ENCODE measurements at places on chromosomes 5 and 9.

- no peak for DNase-seq
Observed at GRCh38 chr5:166795756-166796155, 1495.7 kb upstream of the WWC1 start.

DNA sequence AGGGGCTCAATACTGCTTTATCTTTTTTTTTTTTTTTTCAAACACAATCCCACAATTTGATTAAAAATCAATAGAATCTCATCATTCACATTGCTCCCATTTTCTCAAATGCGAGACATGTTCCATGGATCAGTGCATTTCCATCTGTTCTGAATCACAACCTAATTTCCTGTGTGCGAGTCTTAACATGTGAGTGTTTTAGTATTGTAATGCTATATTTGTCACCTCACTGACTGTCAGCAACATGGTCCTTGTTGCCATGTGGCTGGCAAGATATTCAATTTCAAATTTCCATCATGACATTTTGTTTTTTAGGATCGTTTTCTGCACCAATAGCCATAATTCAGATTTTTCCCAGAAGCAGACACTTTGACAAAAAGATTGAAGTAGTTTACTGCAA lies 233.2 kb upstream of the PRDM9 start:
- DNase-seq = no peak

GRCh38 chr9:4656621-4657020 lies 5.5 kb upstream of the PLPP6 start:
- no peak for DNase-seq

DNA sequence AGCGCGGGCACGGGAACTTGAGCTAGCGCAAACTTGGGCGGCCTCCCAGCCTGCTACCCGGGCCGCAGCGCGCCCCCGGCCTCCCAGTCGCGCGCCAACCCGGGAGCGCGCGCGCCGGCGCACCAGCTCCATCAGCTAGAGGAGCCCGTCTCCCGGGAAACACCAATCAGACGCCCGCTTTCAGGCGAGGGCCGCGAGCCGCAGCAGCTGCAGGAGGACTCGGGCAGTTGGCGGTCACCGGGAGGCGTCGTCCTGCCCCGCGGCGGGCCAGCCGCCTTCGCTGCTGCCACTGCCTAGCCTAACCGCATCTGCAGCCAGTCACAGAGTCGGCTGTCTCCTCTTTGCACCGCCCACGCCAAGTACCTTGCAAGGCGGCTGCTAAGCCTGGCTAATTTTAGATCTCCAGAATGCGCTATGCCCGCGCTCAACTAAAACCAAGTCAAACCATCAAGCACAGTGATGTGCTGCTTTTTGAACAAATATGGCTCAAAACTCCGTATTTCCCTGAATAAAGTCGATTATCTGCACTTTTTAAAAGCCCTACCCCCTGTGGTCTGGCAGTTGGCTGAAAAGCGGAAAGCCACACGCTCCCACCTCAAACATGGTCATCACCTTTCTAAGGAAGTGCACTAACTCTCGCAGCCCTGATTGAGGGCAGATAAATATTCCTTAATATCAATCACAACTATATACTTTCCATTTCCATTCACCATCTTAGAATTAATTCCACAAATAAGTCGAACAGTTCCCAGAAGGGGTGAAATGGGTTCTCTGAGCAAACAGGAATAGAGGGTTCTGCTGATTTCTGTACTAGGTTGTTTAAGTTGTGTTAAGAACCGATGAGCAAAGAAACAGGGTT lies 221.8 kb downstream of the MEF2C start:
- DNase-seq = peak; percentile 99

GRCh38 chr5:110463106-110463505 lies 263.4 kb downstream of the TMEM232 start:
- DNase-seq = no peak

- peak; percentile 12 for DNase-seq
Observed at GRCh38 chr5:78364005-78364404, 3.6 kb downstream of the SCAMP1 start.

DNA sequence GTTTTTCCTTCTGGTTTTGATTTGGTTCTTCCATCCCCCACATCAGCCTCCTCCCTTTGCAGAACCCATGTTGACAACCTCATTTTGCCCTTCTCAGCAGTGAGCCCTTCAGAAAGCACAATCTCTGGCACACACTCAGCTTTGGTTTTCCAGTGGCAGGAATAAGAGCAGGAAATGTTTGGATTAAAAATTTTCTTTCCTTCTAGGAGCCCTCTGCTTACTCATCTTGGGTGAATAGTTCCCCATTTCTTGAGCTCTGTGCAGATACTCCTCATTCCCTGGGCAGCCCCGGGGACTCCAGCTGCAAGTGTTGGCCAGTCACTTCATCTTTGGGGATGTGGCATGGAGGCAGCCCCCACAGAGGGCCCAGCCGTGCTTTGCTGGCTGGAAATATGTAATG lies 170.5 kb downstream of the NR3C1 start:
- DNase-seq = peak; percentile 83

GRCh38 chr5:84748313-84748712 lies 363.6 kb upstream of the EDIL3 start:
- DNase-seq = no peak

GRCh38 chr5:158895588-158895987 lies 204.1 kb downstream of the EBF1 start:
- DNase-seq = no peak

DNA sequence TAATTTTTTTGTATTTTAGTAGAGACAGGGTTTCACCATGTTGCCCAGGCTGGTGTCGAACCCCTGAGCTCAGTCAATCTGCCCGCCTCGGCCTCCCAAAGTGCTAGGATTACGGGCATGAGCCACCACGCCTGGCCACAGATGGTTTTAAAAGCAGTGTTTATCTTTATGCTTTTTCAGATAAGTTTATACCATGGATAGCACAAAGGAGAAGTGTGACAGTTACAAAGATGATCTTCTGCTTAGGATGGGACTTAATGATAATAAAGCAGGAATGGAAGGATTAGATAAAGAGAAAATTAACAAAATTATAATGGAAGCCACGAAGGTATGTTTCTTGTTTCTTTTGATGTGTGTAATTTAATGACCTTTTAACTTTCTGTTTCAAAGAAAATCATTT lies 35.1 kb downstream of the POLK start:
- no peak for DNase-seq

GRCh38 chr5:82593481-82593880 lies 315.3 kb upstream of the RPS23 start:
- DNase-seq = peak; percentile 74

DNA sequence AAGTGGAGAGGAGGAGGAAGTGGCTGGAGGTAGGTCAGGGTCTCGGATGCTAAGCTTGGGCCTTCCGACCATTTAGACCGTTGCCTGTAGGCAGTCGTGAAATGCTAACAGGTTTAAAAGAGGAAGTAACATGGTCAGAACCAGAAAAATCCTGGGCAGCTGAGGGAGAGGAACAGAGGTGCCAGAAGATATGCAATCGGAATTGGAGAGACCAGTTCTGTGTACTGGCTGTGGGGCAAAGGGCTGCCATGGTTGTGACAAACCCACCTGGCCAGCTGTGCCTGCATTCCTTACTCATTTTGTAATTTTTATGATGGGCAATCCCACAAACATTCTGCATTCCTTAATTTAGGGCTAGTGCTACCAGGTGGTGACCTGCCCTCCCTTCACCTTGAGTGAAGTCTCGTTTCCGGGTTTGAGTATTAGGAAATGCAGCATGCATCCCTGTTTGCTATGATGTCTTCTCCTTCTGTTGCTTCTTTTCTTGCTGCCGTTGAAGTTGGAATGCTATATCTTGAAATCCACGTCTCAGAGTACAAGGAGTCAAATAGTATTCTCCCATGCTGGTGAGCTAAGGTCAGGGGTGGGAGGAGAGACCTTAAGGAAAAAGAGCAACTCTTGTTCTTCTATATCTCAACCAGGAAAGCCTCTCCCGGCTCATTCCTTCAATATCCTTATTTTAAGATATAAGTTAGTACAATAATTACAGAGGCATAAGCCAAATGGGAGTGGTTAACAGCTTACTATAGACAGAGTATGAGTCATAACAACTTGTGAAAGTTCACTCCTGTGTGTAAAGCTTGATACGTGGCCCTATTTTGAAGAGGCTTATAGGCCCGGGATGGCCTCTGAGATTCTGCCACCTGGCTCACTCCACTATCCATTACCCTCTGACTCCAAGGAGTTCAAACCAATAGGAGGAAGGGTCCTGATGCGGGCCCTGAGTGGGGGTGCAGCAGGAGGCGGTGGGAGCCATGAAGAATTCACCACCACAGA lies 37.0 kb downstream of the B4GALT1 start:
- peak; percentile 69 for DNase-seq

DNA sequence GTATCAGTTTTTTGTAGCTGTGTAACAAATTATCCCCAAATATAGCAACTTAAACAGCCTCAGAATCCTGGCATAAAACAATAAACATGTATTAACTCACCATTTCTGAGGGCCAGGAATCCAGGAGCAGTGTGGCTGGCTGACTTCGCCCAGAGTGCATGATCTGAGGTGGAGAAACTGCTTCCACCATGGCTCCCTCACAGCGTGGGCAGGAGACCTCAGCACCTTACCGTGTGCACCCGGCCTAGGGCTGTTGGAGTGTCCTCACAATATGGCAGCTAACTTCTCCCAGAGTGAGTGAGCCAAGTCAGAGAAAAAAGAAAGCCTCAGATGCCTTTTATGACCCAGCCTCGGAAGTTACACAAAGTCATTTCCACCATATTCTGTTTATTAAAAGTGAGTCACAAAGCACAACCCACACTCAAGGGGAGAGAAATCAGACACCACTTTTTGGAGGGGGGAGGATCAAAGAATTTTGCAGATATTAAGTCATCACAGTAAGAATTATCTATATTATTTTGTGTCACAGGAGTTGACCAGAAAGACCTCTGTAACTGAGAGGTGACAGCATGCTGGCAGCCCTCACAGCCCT lies 59.6 kb downstream of the TSTD2 start:
- no peak for DNase-seq

DNA sequence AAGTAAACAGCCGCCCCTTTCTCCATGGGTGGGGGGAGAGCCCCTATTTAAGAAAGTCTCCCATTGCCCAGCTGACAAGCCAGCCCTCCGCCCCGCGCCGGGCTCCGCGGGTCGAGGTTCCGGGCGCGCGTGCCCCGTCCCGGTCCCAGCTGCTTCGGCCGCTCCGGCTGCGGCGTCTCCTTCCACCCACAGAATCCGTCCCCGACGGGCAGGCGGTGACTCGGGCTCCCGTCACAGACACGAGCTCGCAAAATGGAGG lies 223 bp downstream of the NR3C1 start:
- no peak for DNase-seq

- DNase-seq = no peak
Observed at GRCh38 chr9:97675655-97676054, 21.5 kb downstream of the XPA start.

DNA sequence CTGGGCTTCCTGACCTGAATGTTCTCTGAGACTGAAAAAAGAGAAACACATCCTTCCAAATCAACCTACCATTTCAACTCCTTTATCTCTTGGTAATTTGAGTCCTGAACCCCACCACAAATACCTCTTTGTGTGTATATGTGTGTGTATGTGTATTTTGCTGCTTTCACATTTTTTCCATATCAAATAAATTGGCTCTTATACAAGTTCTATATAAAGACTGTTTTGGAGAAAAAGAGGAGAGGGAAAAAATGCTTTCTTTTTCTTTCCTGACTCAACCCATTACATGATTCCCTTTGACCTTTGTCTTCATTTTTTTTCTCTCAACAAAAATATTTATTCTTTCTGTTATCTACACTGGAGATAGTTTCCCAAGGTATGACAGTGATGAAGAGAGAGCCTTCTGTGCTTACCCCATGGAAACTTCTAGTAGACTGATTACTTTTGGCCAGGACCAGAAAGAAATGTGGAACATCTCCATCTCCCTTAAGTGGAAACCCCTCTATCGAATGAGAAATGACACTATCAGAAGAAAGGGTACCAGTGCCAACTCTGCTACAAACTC lies 85.3 kb downstream of the PAPPA start:
- DNase-seq = peak; percentile 50
